ENCODE measurements at places on chromosomes 5 and 9.

GRCh38 chr5:10518347-10518746 lies 45.5 kb upstream of the ANKRD33B start:
- no peak for DNase-seq

DNA sequence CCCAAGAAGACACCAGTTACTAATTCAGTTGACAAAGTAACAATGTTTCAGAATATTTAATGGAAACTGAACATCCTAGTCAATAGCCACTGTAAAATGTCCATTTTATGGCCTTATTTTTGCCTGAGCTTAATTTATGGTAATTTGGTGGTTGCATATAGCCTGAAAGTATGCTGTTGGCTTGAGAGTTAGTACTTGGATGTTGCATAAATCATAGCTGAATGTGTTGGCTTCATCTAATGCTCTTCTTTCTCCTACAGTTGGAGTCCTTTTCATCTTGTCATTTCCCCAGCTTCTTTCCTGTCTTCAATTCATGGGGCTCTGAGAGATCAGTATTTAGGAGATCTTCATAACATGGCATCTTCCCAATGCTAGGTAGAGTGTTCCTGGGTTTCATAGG lies 164.6 kb downstream of the MAT2B start:
- DNase-seq, result no peak

DNA sequence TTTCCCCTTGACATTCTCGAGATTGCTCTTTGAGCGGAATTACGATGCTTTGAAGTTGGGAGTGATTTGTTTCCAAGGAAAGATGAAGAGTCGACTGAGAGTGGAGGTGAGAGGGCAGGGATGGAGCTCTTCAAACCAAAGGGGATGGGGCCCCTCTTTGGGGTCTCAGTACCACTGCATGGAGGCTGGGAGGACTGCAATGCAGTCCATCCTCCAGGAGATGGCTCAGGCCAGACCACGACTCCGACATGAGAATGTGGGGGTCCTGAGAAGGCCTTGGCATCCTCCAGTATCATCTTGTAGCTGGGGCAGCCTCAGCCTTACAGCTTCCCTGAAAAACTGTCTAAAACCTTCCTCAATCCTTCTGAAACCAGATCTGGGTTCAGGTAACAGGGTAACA lies 51.1 kb upstream of the CDKN2AIPNL start:
- DNase-seq, result no peak

- no peak for DNase-seq
Measured at GRCh38 chr5:135011355-135012032, 22.5 kb downstream of the PITX1 start.

DNA sequence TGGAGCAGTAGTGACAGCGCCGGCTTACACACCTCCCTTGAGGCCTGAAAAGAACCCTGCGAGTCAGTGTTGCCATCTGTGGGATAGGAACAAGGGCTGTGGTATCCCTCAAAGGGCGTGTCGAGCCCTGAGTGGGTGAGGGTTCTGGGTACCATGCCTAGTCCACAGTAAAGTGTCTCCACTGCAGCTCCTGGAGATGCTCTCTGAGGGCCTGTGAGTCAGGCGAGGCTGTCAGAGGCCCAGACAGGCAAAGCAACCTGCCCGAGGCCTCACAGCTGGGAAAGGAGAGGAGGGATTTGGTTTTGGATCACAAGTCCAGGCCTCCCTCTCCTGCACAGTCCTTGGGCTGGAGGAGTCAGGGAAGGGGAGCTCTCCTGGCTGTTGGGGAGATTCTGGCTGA lies 6.1 kb downstream of the PRRX2 start:
- no peak for DNase-seq

DNA sequence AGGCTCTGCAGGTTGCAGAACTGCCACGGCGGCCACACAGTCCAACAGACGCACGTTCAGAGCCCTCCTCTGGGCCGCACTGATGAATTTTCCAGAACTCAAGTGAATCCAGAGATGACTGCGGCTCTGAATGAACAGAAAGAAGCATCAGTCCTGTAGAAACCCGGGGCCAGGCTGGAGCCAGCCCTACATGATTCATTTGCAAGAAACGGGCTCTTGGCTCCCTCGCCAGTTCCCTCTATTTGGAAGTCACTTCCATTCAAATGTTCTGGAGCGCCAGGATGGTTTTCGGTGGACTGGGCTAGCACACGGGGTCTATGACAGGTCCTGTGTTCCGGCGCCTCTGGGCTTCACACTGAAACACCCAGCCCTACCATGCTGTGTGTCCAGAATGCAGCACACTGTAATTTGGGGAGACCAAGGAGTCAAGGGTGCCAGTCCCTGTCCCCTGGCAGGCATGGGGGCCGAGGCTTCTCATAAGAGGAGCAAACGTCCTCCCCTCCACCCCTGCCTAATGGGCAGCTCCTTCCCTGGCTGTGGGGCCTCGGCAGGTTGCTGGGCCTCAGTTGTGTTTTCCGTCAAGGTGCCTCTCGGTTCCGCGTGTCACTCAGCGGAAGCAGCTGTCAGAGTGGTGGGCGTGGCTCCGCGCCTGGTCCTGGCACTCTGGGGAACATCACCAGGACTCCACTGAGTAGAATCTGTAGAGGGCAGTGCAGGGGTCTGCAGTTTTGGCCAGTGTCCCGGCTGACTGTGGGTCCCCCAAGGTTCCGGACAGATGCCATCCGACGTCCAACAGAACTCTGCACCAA lies 18.1 kb upstream of the COL5A1 start:
- no peak for DNase-seq

DNA sequence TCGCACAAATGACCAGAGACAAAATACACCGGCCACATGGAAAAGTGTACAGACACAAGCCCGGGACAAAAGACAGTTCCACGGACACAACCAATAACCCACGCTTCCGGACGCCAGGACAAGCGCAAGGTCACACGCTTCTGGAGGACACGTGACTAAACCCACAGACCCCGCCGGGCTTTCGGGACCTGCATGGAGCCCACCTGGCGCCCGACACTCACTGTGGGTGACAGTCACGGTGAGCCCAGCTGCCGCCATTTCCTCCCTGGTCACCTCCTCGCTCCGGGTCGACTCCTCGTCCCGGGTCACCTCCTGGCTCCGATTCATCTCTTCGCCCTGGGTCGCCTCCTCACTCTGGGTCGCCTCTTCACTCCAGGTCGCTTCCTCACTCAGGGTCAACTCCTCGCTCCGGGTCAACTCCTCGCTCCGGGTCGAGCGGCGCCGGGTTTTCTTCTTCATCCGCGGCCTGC lies 470 bp downstream of the BAG1 start:
- no peak for DNase-seq

DNA sequence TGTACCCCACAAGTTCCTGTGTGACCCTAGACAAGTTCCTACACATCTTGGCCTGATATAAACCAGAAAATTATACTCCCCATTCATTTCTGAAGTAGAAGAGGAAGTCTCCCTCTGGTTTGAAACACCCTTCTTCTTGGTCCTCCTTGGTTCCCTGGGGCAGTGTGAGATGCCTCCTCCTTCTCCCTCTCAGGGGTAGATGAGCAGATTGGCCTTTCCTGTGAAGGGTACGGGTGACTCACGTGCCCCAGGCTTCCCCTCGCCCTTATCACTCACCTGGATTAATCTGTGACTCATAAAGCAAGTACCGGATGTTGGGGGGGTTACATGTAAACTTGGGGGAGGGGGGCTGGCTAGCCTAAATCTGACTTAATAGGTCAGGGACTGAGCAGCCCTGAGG lies 11.1 kb upstream of the AQP3 start:
- no peak for DNase-seq
